ENCODE measurements at places on chromosomes 16 and 17.

DNA sequence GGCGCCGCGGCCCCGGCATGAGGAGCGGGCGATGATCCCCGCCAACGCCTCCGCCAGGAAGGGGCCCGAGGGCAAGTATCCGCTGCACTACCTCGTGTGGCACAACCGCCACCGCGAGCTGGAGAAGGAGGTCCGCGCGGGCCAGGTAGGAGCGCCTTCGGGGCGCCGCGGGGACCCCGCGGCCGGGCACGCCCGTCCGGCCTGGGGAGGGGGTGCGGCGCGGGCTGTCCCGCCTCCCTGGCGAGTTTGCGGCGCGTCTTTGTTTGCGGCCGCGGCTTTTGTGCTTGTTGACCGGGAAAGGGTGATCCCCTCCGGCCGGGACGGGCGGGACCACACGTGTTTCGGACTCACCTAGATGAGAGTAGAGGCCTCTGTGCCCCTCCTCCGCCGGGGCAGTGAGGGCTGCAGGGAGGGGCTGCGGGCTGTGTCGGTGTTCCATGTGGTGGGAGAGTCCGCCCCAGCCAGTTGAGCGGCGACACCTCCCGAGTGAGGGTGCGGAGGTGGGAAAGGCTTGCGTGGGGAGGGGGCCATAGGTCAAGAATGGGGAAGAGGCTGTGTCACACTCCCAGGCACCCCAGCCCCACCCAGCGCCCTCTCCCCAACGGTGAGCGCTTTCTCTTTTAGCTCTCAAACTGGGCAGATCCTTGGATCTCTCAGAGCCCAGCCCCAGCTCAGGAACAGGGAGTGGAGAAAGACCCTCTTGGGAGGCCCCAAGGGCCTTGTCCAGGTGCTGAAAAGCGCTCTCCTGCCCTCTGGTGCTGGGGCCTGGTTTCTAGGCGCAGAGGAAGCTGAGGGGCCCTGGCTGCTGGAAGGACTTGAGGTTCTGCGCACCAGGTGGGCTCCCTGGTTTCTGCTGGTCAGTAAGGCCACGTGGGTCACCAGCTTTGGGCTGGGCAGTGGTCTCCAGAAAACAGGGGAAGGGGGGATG, 923 bp downstream of the ANKRD13B start:
- no peak for DNase-seq

GRCh38 chr17:32976131-32976530, 15.5 kb upstream of the SPACA3 start:
- no peak for DNase-seq

DNA sequence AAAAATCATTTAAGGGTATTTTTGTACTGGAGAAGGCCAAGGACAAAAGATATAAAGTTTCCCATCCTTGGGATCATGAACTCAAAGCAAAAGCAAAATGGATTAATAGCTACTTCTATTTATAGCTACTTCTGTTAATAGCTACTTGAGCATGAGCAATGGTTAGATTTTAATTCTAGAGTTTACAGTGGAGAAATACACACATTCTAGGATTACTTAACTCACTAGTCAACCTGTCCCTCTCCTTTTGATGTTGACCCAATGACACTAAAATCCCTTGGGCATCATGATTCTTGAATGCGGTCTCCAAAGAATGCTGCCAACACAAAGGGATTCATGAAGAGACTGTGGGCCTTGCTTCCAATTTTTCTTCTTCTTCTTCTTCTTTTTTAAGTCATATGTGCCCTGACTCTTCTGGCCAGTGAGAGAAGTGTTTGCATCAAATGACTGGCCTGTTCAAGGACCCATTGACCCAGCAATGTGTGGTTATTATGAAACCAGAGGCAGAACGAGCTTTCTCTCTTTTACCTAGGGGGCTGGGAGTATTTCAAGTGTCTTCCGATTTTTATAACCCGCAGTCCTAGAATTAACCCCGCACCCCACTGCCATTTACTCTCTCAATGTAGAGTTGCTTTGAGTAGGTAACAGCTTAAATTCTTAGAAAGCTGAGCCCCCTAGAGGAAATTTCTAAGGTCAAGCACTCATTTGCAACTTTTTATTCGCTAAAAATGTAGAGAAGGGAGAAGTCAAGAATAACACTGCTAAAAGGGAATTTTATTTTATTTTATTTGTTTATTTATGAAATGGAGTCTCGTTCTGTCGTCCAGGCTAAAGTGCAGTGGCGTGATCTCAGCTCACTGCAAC, 34.6 kb downstream of the OTOA start:
- DNase-seq: no peak

DNA sequence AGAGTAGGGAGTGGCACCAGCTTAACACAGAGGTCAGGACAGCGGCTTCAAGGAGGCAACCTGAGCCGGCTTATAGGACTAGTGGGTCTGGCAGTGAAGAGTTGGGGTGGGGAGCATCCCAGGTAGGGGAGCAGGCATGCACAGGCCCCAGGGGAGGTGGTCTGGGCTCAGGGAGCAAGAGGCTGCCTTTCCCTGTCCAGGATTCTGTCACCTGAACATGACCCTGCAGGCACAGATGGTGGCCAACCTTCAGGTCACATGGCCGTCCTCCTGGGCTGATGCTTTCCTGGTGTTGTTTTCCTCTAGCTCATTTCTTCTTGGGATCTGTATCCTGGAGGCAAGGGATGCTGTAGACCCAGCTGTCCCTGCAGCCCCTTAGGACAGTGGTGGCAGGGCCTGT, 3.5 kb upstream of the MYO15A start:
- no peak for DNase-seq

GRCh38 chr17:64658931-64659330, 3.2 kb downstream of the SMURF2 start:
- DNase-seq: no peak

DNA sequence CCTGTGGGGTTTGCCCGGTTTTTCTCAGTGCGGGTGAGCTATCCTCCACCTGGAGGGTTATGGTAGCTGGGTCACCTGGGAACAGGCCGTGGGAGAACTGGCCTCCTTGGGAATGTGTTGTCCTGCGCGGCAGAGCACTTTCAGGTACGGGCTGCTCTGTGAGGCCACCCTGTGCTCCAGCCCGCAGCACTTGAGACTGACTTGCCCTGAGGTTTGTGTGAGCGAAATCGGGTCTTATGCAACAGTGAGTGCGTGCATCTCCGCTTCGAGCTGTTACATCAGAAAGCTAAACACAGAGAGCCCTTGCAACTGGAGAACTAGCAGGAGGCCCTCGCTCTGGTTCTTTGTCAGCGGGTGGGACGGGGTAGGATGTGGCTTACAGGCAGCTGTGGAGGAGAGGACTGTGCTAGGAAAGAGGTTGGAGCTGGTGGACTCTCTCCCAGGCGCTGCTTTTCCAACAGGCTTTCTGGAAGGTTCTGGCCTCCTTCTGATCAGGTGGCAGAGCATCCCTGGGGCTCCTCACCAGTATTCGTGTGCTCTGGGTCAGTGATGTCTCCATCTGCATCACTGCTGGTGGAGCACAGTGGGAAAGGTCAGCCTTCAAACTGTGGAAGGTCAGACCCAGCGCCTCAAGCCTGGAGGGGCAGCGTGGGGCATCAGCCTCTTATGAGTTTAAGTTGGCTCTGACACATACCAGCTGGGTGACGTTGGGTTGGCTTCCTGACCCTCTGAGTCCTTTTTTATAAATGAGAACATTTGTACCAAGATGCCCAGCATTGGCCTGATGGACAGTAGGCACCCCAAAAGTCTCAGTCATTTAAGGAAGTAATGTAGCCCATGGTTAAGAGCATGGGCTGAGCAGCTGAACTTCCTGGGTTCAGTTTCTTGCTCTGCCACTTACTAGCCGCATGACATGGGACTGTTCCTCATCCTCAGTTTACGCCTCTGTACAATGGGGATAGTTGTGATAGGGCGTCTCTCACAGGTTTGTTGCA, 76.3 kb downstream of the KSR1 start:
- no peak for DNase-seq

GRCh38 chr16:28597692-28598261, 927 bp upstream of the SULT1A2 start:
- DNase-seq: no peak

DNA sequence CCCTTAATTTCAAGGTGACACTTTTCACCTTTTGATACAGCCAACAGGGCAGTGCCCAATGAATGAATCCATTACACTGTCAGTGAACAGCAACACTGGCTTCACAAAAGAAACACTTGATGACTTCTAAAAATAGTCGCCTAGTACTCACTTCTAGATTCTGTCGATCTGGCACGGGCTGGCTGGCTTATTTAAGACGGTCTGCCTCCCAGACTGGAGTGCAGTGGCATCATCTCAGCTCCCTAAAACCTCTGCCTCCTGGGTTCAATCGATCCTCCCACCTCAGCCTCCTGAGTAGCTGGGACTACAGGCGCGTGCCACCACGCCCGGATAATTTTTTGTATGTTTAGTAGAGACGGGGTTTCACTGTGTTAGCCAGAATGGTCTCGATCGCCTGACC, 1.9 kb downstream of the NDUFAB1 start:
- no peak for DNase-seq

DNA sequence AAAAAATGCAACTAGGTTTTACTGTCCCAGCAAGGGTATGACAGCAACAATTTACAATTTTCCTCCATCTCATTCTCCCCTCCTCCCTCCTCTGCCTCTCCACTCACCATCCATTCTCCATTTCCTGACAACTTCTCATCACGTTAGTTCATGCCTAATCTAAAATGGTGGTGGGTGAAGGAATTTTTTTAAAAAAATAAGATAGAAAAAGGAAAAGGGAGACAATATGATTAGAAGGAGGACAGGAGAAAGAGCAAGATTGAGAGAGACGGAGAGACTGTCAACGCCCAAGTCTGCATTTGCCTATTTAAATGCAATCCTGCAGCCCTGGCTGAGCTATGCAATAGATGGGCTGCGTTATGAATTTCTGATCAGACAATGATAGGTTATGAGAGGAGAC, 380.7 kb upstream of the PSMD7 start:
- DNase-seq: no peak

DNA sequence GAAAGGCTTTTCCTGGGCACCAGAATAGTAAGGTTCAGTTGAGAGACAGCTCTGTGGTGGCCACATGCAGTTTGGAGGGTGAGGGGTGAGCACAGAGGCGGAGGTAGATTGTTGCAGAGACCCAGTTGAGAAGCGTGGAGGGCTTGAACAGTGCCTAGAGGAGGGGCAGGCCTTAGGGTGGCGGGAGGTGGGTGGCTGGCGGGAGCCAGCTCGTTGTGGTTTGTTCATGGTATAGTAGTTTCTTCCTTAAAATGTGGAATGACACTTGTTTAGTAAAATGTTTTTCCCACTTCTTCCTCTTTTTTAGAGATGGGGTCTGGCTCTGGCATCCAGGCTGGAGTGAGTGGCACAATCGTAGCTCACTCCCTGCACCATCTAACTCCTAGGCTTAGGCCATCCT, 14.2 kb downstream of the USP10 start:
- no peak for DNase-seq

DNA sequence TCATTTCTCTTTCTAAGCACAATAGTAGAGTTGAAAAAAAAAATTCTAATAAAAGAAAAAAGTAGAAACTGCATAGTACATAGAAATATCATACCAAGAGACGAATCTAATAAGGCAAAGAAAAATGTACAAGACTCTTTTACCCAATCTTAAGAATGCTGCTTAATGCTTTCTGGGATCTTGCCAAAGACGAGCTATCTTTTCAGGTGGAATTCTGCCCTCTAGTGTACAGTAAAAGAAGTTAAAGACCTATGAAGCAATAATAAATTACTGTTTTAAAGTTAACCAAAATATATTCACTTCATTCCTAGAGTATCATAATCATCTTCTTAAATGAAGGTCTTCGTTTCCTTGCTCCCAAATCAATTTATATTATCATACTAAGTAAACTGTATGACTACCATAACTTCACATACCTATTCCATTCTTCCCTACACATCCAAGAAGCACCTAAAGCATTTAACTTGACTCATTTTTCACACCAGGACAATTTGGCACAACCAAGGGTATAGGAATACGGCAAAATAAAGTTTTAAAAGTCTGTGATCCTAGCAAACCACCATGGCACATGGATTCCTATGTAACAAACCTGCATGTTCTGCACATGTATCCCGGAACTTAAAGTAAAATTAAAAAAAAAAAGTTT, 47.7 kb downstream of the CFDP1 start:
- no peak for DNase-seq

GRCh38 chr17:42076797-42077559, 21.3 kb downstream of the ZNF385C start:
- no peak for DNase-seq

- DNase-seq: no peak
Measured at GRCh38 chr16:58948244-58948643, 214.1 kb upstream of the GOT2 start.

- DNase-seq: no peak
Measured at GRCh38 chr16:86537486-86537885, 17.5 kb downstream of the MTHFSD start.

DNA sequence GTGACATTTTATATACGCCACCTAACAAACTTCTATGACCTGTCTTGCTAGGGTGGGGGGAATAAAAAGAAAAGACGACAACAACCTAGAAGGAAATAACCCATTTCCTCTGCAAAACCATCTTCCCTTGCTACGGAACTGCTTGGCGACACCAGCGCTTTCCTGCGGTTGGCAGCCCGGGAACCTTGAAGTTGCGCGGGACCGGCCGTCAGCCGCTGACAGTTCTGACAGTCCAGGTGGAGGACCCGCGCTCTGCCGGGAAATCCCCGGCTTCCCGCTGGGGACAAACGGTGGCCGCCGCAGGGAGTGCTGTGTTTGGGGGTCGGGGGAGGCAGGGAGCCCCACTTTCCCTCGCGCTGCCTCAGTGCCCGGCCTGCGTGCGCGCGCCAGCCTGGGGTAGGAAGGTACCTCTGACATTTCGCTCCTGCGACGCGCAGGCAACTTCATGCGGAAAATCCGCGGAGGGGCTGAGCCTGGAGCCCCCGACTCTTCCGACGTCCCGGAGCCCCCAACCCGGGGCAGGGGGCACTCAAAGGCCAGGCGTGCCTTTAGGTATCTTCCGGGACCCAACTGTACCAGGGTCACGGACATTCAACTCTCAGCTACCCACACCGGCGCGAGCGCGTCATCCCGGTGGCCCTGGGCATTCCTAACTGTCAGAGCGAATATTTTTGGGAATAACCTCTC, 516 bp downstream of the SLC16A6 start:
- DNase-seq: no peak

DNA sequence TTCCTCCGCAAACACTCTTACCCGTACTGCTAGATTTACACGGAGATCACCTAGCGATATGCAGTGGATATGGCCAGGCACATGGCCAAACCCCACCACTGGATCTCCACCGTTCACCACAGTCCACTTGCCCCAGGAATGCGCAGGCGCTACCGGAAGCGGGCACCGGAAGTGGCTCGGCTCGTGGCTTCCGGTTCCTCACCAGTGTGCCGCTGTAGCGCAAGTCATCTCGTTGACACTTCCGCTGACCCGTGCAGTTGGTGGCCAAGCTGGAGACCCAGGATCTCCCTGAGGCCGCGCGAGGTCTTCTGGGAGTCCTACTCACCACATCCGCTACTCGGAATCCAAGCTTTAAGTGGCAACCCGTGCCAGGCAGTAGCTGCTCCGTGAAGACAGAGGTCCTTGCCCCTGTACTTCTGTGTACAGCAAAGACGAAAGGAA, 11.5 kb downstream of the ZNF597 start:
- no peak for DNase-seq

DNA sequence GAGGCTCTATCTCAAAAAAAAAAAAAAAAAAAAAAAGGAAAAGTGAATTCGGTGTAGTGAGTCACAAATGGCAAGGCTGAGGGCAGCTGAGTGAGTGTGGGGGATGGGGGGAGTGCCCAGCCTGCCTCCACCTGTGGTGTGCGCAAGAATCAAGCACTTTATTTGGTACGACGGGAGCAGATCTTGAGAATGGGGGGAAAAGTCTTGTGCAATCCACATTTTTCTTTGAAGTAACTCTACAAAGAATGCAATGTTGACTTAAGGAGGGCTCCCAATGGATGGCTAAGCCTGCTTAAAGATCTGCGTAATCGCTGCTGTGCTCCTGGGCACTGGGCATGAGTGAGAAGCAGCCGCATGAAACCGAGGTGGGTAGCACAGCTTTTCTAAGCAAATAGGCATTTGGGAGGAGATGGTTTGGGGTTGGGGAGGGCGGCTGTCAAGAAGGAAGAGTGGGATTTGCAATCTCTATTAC, 28.2 kb downstream of the ATP2C2 start:
- no peak for DNase-seq

Data from stimulated activated CD4-positive, alpha-beta T cell treated with anti-CD3 and anti-CD28 coated beads, Interleukin-1b, Interleukin-23, amount 100 ng/mL, for 1 hour (primary cell).